ENCODE measurements at places on chromosomes 3 and 15.
A peak's percentile ranks its signal among the peaks of the same experiment; 100 is the strongest.

DNA sequence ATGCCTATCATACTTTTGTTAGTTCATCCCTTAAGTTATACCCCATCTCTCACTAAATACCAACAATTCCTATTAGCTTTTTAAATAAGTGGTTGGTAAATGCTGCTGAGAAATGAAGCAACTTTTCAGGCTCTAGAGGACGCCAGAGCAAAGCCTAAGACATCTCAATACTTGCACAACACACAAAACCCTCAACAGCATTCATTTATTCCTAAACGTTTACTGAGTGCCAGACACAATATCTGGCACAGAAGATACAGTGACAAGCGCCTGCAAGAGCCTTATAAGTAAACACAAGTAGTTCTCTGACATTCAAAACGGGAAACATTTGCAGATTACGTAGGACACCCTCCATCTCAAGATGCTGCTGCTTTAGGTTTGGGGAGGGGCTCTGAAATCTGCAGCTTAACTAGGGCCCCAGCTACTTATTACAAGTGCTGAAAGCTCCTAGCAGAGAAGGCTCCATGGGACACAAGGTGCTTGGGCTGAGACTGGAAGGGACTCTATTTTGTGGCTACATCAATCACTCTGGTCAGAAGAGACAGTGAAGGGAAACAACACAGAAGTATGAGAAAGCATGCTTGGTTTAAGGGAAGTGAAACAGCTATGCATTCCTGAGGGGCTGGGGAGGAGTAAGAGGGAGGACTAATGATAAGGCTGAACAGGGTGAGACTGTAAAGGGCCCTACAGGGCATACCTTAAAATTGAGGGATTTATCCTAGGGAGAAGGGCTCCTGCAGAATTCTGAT, 311.3 kb downstream of the PLCL2 start:
- no peak for DNase-seq

GRCh38 chr3:177606891-177607290, 409.6 kb upstream of the TBL1XR1 start:
- no peak for DNase-seq

- DNase-seq = peak; percentile 5
These were observed 175.8 kb downstream of the FOXB1 start for GRCh38 chr15:60179786-60180391.

DNA sequence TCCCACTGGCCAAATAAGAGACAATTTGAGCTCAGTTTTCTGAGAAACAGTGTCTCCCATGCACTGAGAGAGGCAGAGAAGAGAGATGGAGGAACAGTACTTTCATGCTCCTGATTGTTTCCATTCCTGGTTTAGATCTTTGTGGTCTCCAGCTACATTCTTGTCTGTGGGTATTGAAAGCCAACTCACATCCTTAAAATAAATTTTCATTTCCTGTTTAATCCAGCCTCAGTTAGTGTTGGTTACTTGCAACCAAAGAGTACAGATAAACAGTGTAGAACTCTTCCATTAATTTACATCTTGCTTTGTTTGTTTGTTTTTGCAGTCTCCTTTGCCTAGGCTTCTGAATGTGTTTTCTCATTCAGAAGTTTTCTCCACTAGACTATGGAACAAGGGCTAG, 123.7 kb upstream of the CLSTN2 start:
- no peak for DNase-seq

- no peak for DNase-seq
These were observed 462.9 kb upstream of the SGO1 start for GRCh38 chr3:20648921-20649381.

- no peak for DNase-seq
These were observed 32.6 kb downstream of the ALS2CL start for GRCh38 chr3:46660543-46661523.

DNA sequence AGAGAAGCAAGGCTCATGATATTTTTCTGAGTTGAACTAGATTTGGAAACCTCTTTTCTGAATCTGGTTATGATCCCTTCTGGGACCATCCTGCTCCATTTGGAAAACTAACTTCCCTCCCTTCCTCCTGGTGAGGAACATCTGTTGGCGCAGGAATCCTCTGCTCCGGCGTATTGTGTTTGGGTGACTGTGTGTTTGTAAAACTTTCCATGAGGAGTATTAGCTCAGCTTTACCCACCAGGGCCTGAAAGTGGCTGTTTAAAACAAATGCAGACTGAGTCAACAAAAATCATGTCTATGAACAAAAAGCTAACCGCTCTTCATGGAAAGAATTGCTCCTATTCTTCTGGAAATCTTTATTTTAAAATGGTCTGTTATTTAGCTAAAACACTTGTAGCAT, 17.7 kb downstream of the STARD9 start:
- DNase-seq = no peak

GRCh38 chr3:53671192-53671960, 174.8 kb downstream of the CHDH start:
- peak; percentile 30 for DNase-seq

DNA sequence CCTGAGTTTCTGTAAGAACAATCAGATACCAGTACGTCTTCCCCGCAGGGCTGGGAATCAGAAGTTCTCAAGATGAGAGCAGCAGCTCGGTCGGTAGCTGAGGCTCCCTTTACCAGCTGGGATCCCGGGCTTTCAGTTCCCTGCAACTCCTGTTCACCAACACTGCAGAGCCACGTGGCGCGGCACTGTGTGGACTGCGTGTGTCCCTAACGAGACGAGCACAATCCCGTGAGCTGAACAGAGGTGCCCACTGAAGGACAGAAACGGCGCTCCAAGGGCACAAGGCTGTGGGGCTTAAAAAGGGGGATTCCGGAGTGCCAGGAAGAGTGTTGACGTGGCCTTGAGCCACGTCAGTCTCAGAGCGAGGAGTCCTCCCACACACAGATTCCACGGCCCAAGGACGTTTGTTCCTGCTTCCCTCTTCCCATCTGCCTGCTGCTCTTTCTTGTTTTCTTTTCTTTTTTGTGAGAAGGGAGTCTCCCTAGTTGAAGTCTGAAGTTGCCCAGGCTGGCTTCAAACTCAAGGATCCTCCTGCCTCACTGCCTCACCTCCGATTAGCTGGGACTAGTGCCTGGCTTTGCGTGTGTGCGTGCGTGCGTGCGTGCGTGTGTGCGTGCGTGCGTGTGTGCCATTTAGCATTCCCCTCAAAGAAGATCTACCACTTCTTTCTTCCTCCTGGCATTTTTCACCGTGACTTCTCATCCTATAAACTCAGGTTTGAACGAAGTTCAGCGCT, 37.1 kb upstream of the RPL35A start:
- no peak for DNase-seq

GRCh38 chr3:126125781-126126251, 41.9 kb upstream of the SLC41A3 start:
- no peak for DNase-seq

DNA sequence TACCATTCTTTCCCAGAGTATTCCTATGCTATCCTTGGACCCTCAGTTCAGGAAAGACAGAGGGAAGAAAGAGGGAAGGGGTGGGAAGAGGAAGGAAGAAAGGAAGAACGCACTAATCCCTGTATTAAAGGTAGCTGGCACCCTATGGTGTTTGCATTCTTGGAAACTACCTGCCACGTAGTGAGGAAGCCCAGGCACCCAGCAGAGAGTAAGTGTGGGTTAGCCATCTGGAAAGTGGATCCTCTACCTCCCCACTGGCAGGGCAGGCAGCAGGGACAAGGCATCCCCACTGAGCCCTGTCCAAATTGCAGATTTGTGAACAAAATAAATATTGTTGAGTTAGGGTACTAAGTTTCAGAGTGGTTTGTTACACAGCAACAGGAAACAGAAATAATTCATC, 8.8 kb downstream of the RBP1 start:
- no peak for DNase-seq

GRCh38 chr3:51216291-51216690, 168.8 kb upstream of the MANF start:
- DNase-seq = no peak

- DNase-seq = no peak
These were observed 507.7 kb downstream of the IGSF11 start for GRCh38 chr3:118526758-118527513.

DNA sequence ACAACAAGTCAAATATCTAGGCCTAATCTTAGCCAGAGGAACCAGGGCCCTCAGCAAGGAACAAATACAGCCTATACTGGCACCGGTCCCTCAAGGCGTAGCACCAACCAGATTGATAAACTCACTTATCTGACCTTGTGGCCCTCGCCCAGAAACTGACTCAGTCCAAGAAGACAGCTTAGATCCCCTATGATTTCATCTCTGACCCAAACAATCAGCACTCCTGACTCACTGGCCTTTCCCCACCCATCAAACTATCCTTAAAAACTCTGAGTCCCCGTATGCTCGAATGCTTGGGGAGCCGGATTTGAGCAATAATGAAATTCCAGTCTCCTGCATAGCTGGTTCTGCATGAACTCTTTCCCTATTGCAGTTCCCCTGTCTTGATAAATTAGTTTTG, 1.6 kb upstream of the SORD start:
- DNase-seq = no peak

DNA sequence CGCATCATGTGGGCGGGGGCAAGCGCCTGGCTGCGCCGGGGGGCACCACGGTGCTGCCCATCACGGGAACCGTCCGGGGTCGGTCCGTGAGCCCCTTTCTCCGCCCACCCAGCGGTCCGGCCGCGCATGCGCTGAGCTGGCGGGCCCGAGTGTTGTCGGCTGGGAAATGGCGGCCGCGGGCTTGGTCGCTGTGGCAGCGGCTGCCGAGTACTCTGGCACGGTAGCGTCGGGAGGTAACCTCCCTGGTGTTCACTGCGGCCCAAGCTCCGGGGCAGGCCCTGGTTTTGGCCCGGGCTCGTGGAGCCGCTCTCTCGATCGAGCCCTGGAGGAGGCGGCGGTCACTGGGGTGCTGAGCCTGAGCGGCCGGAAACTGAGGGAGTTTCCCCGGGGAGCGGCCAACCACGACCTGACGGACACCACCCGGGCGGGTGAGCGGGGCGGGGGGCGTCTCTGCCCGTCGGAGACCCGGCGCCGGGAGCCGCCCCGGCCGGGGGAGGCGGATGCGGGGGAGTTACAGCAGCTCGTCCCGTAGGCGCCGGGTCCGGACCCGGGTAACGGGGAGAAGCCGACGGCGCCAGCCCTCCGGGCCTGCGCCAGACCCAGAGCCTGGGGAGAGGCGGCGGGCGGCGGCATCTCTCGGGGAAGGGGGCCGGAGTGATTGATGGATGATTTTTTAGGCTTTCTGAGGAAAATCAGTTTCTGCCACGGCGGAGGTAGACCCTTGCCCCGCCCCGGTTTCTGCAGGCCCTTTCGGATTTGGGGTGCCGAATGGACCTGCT, at the start of gene LRCH3:
Gene LRCH3, plus strand, starts transcription at position 142 of the 779 bp plus-strand sequence. Its CDS starts 25 bp downstream, at position 167.
- DNase-seq = peak; percentile 56

DNA sequence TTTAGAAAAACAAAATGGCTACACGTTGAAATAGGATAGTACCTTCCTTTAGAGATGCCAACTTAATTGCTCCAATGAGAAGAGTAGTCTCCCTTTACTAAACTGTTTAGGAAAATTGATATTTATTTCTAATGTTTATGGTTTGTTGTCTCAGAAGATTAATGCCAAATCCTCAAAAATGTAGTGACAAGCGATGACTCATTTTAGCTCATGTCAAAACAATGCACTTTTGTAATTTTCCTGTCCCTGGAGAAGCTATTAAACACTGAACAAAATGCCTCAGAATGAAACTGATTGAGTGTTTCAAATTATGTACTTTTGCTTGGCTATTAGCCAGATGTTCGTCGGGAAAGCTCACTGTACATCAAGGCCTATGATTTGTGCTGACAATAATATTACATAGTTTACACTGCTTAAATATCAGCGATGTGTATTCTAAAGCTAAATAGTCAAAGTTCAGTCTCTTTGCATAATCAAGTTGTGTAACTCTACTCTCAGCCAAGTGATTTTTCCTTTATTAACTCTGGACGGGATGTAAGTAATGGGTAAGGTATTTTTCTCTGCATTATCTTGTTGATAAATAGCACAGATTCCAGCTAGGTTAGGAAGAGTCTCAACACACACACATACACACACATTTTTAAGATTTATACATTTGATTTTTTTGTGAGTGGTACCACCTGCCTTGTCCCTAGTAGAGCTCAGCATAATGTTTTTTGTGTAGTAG, 83.7 kb downstream of the CMSS1 start:
- peak; percentile 65 for DNase-seq

DNA sequence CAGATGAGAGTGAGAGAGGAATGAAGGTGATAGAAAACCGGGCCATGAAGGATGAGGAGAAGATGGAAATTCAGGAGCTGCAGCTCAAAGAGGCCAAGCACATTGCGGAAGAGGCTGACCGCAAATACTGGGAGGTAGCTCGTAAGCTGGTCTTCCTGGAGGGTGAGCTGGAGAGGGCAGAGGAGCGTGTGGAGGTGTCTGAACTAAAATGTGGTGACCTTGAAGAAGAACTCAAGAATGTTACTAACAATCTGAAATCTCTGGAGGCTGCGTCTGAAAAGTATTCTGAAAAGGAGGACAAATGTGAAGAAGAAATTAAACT, 88.9 kb downstream of the EOMES start:
- DNase-seq = no peak

DNA sequence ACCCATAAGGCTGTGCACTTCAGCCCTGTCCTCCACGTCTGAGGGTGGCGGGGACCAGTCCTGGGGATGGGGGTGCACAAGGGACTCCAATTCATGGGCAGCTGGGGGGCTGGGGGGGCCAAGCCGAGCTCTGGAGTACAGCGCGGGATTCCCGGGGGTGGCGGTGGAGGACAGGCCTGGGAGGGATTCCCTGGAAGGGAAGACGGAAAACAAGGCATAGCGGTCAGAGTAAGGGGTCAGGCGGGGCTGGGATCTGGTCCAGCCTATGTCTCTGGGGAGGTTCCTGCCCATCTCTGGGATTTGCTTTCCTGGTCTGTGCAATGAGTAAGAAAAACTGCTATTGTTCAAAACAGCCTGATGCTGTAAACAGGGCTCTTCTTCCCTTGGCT, 8.1 kb upstream of the IGDCC3 start:
- no peak for DNase-seq

- no peak for DNase-seq
These were observed 248.9 kb downstream of the ZMAT3 start for GRCh38 chr3:178822722-178823121.

DNA sequence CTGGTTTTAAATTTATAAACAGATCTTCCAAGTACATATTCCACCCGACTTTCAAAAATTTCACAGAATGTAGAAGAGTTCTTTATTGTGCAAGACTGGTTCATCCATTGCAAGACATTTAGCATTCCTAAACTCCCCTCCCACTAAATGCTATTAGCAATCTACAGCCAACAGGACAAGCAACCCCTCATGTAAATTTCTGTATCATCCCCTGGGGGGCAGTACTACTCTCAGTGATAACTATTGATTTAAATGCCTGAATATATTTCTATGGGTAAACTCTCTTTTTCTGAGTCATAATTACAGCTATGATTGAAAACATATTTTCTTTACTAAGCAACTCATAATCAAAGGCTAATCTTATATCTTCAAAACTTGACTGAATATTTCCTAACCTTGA, 10.7 kb upstream of the SLC15A2 start:
- no peak for DNase-seq

DNA sequence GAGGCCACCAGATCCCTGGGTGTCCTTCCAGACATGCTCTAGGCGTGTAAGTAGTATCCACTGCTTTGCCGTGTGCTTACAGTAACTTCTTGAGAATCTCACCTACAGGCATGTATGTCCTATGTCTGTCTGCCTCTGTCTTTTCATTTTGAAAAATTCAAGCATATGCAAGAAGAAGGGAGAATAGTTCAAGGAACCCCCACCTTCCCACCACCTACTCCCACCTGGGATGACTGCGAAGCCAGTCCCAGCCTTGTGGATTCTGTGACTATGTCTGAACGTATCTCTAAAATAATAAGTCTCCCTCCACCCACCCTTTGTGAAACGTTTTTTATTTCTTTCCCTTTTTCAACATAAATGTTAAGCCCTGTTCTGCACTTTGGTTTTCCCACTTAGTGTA, 15.0 kb downstream of the CHST13 start:
- no peak for DNase-seq

Data from NCI-H1417 treated with DMSO at 0.1 percent for 48 hours (cell line).